ENCODE measurements at places on chromosomes 2 and 18.

- no peak for DNase-seq
Observed at GRCh38 chr18:56127322-56128099, 510.9 kb downstream of the TXNL1 start.

DNA sequence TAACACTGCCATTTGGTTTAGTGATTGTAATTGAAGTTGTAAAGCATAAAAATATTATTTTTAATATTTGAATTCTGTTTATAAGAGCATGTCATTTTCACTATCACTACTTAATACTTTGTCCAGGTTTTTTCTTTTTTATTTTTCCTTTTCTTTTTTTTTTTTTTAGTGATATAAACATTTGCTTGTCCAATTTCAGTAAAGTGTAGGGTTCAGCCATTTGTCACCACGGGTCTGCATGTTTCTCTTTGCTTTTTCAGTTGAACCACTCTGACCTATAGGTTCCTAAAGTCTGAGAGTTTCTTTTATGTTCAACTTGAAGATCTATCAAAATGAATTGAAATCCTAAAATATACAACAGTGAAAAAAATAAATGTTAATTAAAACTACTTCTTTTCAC is 48.5 kb upstream of the SPAG16 start:
- no peak for DNase-seq

DNA sequence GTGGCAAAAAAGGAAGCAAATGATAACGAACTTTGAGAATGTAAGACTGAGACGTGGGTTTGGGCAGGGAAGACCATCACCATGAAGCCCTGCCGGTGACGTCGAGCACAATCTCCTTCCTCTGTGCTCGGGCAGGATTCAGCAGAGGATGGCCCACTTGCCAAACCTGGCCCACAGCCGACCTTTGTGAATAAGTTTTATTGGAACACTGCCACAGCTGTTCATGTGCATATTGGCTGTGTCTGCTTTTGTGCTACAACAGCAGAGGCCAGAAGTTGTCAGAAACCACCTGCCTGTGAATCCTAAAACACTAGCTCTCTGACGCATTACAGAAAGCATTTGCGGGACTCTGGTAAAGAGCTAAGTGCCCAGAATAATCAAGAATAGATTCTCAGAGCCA is 223.9 kb downstream of the MYT1L start:
- no peak for DNase-seq

DNA sequence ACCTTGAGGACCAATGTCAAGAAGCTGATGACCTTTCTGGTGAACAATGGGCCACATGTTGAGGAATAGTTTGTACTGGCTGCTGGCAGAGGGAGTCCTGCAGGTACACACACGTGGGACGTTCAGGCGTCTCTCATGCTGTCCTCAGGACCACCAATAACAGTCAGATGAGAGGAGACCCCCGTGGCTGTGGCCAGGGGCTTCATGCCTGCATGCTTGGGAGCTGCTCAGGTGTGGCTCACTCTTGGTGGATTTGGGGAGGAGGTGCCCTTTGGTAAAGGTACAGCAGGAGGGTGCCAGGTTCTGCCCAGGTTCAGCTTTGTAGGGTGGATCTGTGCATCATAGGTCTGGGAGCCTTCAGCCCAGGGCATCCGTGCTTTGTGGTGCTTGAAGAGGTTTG is 62.9 kb upstream of the PXDN start:
- no peak for DNase-seq

DNA sequence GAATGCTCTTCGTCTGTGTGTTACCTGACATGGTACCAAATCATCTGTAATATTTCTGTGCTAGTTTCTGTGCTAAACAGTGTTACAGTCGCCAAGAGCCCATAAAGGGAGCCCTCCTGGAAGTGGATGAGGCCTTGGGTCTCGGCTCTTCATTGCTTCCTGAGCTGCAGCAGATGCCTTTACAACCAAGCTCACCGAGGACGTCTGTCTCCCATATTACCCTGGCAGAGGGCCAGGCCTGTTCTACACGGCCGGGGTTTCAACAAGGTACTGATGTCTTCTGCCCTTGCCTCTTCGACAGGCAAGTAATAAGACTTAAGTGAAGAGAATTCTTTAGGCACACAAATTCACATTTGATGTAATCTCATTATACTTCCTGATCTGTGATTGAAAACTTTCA is 16.8 kb downstream of the RPL31 start:
- DNase-seq: no peak

GRCh38 chr18:62044490-62045000 is 142.3 kb downstream of the PIGN start:
- DNase-seq: no peak

DNA sequence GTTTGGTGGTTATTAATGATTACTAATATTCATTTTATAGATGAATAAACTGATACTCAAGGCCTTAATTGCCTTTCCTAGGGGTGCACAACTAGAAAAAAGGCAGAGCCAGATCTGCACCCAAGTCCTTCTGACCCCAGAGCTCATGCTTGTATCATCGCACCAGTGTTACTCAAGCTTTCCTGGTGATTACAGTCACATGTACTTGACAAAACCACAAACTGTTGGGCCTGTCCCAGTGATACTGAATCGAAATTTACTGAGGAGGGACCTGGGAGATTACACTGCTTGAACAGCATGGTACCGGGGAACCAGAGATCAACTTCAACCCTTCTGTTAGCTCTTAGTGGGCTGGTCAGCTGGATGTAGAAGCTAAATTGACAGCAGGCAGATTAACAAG is 33.7 kb downstream of the FASTKD2 start:
- no peak for DNase-seq

GRCh38 chr2:72191441-72191840 is 43.8 kb upstream of the CYP26B1 start:
- no peak for DNase-seq
